ENCODE measurements at places on chromosomes 3 and 15.

DNA sequence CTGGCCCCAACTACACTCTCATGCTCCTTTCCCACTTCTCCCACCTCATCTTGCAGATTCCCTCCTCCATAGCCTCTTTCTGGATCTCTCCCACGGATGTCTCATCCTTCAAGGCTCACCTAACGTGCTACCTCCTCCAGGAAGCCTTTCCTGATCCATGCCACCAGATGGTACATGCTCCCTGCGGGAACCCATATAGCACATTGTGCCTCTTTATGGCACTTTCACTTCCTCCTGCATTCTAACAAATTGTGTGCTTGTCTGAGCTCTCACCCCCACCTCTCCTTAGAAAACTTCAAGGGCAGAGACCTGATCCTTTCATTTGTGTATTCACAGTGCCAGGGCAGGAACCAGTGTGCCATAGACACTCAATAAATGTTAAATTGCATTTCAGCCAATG is 63.0 kb downstream of the HES1 start:
- no peak for DNase-seq

- DNase-seq = no peak
Observed at GRCh38 chr15:25568751-25569150, 129.9 kb upstream of the UBE3A start.

DNA sequence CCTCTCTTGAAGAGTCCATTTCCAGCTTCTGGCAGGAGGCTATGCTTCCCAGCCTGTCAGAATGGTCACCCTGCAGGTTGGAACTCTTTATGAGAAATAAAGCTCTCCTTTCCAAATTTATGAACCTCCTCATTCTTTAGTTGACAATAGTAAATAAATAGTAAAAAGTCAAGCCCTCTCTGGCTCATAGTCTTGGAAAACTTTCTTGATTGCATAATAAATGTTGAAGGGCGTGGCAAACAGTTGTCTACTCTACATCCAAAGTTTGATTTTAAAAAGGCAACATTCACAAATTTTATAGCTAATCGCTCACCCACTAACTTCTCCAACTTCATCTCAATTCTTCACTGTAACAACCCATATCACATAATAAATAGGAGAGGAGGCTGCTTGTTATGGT is 58.8 kb downstream of the MCF2L2 start:
- no peak for DNase-seq

- no peak for DNase-seq
Observed at GRCh38 chr3:30347679-30348216, 258.7 kb upstream of the TGFBR2 start.

DNA sequence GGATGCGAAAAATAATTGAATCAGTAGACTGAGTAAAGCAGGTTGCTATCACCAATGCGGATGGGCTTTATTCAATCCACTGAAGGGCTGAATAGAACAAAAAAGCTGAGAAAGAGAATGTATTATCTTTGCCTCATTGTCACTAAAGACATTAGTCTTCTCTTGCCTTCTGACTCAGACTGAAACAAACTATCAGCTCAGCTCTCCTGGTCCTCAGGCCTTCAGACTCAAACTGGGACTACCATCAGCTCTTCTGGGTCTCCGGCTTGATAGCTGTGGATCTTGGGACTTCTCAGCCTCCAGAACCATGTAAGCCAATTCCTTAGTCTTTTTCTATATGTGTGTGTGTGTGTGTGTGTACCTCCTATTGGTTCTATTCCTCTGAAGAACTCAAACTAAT is 12.6 kb downstream of the IFT57 start:
- DNase-seq = no peak

GRCh38 chr3:41369838-41370237 is 170.5 kb downstream of the CTNNB1 start:
- no peak for DNase-seq

GRCh38 chr3:23959135-23959900 is 14.2 kb downstream of the NR1D2 start:
- no peak for DNase-seq

- DNase-seq = no peak
Observed at GRCh38 chr15:95503640-95504225, 826.8 kb upstream of the NR2F2 start.

DNA sequence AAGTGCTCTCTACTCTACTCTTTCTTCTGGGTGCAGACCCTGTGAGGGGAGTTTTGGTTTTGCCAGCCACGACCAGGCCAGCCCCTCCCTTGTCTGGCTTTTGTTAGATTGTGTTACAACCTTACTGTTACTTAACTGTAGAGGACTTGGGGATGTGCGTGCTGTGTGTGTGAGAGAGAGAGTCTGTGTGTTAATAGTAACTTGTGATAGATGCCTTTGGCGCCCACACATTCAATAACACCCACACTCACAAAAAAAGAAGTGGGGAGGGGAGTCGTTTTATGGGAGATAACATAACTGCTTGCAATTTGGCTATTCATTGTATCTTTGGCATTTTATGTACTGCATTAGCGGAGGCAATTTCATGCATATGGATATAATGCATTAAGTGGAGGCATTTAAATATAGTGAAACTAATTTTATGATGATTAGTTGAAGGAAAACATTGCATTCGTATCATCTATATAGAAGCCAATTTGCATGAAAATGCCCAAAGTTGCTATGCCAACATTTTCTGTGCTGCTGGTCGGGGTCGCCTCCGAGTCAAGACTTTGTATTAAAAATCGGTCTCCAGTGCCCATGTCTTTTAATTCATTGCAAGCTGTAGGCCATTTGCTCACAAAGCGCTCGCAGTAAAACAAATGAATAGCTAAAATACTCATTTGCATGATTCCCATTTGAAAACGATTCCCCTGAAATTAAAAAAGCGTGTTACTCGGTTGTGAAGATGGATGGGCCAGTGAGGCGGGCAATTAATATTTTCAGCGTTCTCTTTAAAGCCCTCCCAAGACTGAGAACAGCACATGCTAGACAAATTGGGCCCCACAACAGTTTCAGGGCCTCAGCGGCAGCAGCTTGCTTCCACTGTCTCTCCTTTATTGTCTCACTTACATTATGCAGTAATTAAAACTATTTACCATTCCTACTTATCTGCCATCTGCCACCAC is 158.5 kb upstream of the SMAD3 start:
- no peak for DNase-seq

DNA sequence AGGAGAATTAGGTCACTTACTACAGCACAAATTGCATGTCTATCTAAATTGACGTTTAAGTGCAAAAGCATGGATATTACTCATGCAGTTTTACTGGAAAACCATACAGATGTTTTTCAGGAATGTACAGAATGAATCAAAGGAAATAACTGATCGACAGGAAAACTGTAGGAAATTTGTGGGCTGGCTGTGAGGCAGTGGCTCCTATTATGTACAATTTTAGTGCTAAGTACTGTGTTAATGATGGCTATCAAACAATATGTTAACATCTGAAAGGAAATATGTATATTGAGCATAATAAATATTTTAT is 6.9 kb downstream of the NUDT16 start:
- no peak for DNase-seq

- DNase-seq = no peak
Observed at GRCh38 chr3:13637311-13637891, 88.5 kb downstream of the FBLN2 start.

DNA sequence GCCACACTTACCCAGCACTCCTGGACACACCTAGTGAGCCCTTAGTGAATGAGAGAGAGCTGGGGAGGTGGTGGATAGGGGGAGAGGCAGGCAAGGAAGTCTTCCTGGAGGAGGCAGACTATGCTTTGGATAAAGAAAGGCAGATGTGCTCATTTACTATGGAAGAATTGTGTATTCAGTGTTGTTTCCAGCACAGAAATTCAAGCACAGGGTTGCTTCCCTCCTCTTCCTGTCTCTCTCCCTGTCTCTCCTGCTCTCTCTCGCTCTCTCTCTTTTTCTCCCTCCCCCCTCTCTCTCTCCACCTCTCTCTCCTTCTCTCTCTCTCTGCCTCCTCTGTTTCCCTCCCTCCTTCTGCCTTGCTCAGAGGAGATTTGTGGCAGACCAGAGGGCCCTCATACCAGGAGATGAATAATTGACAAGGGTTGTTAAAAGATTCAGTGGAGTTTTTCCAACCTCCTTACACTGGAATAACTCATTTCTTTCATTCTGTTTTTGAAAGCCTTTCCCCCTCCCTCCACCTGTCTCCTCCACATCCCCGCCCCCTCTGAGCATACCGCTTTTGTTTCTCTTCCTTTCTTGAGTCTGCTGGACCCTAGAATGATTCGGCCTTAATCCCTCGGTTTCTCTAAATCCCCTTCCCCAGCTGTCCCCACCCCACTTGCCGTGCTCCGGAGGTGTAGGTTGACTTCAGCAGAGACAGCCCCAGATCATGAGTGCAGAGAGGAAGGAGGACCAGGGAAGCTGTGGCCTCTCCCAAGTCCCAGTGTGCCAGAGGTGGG is 65.6 kb downstream of the CCDC33 start:
- DNase-seq = no peak

- DNase-seq = no peak
Observed at GRCh38 chr3:102714567-102714966, 279.8 kb downstream of the ZPLD1 start.

- DNase-seq = no peak
Observed at GRCh38 chr3:111741181-111741580, 117.9 kb upstream of the PHLDB2 start.

- no peak for DNase-seq
Observed at GRCh38 chr3:9167222-9167621, 82.2 kb downstream of the SRGAP3 start.

- DNase-seq = no peak
Observed at GRCh38 chr15:80445300-80446041, 41.3 kb downstream of the ARNT2 start.

- no peak for DNase-seq
Observed at GRCh38 chr3:183330881-183331280, 77.8 kb downstream of the B3GNT5 start.

- DNase-seq = no peak
Observed at GRCh38 chr15:60782316-60782715, 303.4 kb upstream of the ICE2 start.

DNA sequence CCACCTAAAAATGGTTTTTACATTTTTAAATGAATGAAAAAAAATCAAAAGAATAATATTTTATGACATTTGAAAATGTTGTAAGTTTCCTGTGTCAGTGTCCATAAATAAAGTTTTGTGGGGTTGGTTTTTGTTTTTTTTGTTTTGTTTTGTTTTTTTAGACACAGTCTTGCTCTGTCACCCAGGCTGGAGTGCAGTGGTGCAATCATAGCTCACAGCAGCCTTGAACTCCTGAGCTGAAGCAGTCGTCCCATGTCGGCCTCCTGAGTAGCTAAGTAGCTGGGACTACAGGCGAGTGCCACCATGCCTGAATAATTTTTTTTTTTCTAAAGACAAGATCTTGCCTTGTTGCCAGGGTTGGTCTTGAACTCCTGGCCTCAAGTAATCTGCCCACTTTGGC is 2.8 kb upstream of the GLB1 start:
- DNase-seq = no peak

DNA sequence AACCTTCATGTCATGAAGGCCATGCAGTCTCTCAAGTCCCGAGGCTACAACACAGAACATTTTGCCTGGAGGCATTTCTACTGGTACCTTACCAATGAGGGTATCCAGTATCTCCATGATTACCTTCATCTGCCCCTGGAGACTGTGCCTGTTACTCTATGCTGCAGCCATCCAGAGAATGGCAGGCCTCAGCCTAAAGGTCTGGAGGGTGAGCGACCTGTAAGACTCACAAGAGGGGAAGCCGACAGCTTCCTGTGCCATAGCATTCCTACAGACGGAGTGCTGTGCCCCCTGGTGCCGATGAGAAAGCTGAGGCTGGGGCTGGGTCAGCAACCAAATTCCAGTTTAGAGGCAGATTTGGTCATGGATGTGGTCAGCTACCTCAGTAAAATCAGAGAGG is 51.3 kb upstream of the CADPS start:
- no peak for DNase-seq

GRCh38 chr3:98551754-98552153 is 20.0 kb downstream of the GPR15 start:
- no peak for DNase-seq

GRCh38 chr3:28617821-28618220 is 269.2 kb upstream of the AZI2 start:
- DNase-seq = no peak

GRCh38 chr3:108401836-108402235 is 105.5 kb downstream of the HHLA2 start:
- no peak for DNase-seq

GRCh38 chr3:57681691-57682090 is 11.2 kb downstream of the DENND6A start:
- no peak for DNase-seq

DNA sequence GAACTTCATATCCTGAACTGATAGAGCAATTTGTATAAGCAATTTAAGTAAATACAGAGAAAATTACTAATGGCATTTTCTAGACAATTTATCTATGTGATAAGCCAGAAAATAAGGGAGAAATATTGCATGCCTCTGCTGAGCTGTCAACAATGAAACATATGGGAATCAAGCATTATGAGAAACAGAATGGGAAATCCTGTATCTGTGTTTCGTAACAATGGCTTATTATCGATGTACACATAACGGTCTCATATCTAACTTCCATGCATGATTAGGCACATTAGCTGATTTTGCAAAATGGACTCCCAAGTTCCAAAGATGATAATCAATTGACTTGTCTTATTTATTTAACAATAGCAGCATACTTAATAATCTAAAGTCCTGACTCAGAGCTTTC is 30.4 kb upstream of the KCNMB2 start:
- DNase-seq = no peak

GRCh38 chr15:86413191-86413590 is 333.5 kb downstream of the AGBL1 start:
- DNase-seq = no peak

GRCh38 chr3:10116138-10116460 is 624 bp downstream of the BRK1 start:
- no peak for DNase-seq

DNA sequence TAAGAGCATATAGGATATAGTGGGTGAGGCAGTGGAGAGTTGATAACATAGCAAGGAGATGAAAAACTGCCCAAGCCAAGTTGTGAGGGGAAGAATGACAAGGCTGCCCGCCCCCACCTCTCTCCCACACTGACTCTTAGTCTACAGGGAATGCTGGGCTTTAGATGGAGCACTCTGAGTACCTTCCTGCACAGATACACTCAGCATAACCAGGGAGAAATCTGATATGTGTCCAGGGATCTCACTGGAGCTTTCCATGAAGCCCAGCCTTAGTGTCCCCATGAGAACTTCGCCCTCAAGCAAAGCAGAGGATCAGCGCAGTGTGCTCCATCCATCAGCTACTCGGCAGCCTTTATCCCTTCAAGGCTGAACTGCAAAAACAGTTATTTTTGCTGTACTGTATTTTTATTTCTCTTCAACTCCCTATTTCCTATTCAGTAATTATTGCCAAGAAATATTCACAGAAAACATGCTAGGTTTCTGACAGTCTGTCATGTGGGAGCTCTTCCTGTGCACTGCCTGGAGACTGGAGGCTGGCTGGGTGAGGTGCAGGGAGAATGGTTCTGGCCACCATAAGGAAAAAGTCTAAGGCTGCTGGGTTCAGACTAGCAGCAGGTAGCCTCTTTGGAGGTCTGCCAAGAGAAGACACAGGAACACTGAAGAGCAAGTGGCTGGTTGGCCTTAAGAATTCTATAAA is 475.2 kb upstream of the PPP2R3A start:
- DNase-seq = no peak

- DNase-seq = no peak
Observed at GRCh38 chr15:75195766-75196241, 5.9 kb upstream of the C15orf39 start.

- no peak for DNase-seq
Observed at GRCh38 chr3:154656486-154656885, 226.5 kb upstream of the GPR149 start.
